ENCODE measurements at places on chromosomes 3 and 15. TPM values are rescaled to one million over a fixed set of nuclear protein-coding genes. Genes with fewer than 3 reads are reported as not detected.

DNA sequence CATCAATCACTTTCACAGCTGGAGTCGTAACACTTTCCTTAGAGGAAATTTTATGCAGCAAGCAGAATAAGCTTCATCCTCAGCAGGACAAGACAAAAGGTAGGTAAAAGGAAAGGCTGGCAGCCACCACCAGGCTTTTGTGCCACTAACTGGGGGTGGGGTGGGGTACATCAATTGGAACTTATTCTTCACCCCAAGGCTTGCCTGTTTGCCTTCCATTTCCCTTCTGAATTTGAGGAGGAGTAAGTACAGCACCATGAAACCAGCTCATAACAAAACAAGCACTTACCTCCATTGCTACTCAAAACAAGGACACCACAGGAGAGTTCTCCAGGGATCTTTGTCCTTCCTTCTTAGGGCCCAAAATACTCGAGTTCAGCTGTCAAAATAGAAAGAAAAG lies 296.8 kb downstream of the ARRDC4 start:
- no peak for DNase-seq

GRCh38 chr3:25153561-25153960 lies 274.5 kb upstream of the RARB start:
- no peak for DNase-seq

- no peak for DNase-seq
These were observed 146.1 kb downstream of the UACA start for GRCh38 chr15:70617076-70617910.

GRCh38 chr15:78024883-78025282 lies 52.6 kb downstream of the TBC1D2B start:
- DNase-seq: no peak

DNA sequence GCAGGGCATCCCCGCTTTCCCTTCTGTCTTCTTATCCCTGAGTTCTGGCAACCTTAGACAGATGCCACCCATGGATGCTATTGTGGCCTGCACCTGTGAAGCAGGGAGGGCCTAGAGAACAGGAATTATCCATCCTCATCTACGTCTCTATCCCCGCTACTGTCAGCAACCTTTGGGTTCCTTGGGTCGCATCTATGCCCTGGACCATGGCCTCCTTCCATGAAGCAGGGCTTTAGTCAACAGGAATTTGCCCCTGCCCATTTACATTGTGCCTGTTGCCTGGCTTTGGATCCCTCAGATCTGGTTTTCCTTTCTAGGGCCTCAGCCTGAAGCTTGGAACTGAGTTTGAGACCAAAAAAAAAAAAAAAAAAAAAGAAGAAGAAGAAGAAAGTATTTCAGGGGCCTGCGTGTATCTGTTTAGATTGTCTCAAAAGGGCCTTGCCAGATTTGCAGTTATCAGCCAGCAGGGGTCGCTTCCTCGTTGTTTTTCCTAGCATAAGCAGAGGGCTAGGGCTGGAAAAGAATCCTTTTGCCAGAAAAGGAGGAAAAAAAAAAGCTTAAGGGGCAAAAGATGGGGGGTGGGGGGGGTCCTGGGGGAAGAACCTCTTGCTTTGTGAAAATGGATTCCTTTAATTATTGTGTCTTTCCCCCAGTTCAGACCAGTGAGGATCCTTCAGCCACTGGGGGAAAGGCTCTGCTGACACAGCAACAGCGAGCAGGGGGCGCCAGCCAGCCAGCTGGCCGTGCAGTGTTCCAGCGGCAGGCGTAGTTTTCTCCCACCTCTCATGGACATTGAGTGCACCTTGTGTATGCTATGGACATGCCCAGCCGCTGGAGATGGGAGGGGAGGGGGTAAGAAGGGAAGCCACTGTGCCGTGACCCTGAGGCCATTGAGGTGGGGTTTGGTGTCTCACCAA lies 65.7 kb upstream of the ALDH1L1 start:
- no peak for DNase-seq

ABHD6 gene
- total RNA-seq: 3.5 TPM

DNA sequence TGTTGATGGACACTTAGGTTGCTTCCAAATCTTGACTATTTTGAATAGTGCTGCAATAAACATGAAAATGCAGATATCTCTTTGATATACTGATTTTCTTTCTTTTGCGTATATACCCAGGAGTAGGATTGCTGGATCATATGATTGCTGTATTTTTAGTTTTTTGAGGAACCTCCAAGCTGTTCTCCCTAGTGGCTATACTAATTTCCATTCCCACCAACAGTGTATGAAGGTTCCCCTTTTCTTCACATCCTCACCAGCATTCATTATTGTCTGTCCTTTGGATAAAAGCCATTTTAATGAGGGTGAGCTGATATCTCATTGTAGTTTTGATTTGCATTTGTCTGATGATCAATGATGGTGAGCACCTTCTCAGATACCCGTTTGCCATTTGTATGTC lies 12.5 kb downstream of the PATL2 start:
- no peak for DNase-seq

DNA sequence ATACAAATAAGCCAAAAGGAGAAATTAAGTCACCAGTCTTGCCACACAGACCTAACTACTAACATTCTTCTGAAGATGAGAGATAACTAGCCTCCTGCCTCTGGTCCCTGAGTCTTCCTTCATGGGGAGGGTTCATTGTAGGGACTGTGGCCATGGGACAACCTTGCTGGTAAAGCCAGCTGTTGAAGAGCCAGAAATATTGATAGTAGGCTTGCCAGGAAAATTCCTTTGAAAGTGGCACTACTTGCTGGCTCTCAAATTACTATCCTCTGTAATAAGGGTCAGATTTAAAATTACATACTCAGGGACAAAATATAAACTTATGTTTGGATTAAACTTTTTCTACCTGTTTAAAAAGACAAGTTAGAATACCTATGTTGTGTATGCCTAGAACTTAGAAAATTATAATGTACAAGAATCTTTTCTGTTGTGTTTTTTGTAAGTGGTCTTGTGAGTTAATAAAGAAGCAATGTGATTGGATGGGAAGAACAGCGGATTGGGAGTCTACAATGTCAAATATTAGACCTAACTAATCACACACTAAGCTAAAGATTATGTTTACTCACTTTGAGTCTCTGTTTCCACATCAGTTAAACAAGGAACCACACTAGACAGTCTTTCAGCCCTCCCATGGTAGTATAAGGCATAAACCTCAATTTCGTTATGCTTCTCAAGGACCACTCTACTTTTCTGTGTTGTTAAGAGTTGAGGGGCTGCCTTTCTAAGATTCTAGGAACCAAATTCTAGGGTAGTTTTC lies 60.0 kb upstream of the TRIM71 start:
- no peak for DNase-seq

GRCh38 chr3:111277226-111277625 lies 205.6 kb downstream of the NECTIN3 start:
- no peak for DNase-seq

DNA sequence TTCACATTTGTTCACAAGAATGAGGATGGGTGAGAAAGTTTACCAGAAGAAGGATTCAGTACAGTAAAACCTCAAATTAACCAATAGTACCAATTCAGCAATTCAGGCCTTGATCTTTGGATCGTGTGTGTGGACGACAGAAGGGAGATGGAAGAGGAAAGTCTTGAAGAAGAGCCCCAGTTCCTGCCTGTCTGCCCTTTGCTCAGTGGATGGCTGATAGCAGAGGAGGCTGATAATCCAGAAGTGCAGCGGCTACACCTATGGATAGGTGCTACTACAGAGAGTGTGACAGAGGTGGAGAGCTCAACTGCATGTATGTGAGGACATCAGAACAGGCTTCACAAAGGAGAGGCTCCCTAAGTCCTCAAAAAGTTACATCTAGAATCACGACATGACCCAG lies 29.2 kb upstream of the PLXND1 start:
- no peak for DNase-seq

- no peak for DNase-seq
These were observed 21.8 kb downstream of the SPSB4 start for GRCh38 chr3:141072950-141073349.

- DNase-seq: no peak
These were observed 34.7 kb upstream of the ZPLD1 start for GRCh38 chr3:102400142-102400541.

- no peak for DNase-seq
These were observed 3.1 kb upstream of the RAD54L2 start for GRCh38 chr3:51535146-51536019.

SH3GL3 gene
- not detected for total RNA-seq

GRCh38 chr3:197289726-197290125 lies 8.7 kb downstream of the DLG1 start:
- no peak for DNase-seq

DNA sequence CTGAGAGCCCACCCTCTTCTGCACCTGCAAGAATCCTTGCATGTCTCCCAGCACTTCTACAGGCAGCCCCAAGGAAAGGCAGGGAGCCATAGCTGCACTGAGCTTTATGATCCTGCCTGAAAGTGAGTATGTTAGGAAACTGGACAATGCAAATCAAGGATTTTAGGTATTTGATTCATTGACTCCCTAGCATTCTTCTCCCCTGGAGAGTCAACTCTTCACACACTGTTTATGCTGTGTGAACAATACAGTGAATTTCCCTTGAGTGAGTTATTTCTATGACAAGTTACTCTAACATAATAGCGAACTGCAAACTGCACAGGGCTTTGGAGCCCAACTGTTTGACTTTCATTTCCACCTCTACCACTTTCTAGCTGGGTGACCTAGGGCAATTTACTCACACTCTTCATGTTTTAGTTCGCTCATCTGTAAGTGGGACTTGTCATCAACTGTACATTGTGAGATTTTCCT lies 96.0 kb upstream of the PHLDB2 start:
- no peak for DNase-seq

DNA sequence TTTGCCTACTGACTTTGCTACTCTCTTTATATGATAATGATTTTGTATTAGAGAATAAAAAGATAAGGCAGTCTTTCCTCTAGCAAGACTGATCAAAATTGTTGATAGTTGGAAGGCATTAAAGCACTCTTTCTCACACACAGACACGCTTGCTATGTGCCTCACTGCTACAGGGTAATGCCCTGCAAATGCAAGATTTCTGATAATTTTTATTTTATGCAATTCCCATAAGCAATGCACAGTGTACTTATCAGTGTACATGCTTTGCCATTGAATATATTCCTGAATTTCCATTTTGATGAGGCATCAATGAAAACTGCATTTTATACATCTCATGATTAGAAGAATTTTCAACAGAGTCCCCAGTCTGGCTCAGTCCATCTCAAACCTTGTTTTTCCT lies 263.2 kb downstream of the CHST2 start:
- DNase-seq: no peak

- no peak for DNase-seq
These were observed 28.5 kb upstream of the KCNMB2 start for GRCh38 chr3:178507507-178508442.

KBTBD12 gene
- not detected for total RNA-seq

GRCh38 chr15:88375234-88375927 lies 91.8 kb downstream of the MRPL46 start:
- no peak for DNase-seq

GRCh38 chr3:148642616-148643015 lies 55.1 kb upstream of the AGTR1 start:
- no peak for DNase-seq

DNA sequence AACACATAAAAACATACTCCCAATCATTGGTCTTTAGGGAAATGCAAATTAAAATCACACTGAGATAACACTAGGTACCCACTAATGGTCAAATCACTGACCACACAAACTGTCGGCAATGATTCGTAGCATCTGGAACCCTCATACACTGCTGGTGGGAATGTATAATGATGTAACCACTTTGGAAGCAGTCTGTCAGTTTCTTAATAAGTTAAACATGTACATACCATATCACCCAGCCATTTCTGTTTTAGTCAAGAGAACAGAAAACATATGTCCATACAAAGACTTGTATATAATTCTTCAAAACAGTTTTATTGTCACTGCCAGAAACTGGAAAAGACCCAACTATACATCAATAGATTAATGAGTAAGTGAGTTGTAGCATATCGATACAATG lies 63.3 kb upstream of the LRRC3B start:
- no peak for DNase-seq

DNA sequence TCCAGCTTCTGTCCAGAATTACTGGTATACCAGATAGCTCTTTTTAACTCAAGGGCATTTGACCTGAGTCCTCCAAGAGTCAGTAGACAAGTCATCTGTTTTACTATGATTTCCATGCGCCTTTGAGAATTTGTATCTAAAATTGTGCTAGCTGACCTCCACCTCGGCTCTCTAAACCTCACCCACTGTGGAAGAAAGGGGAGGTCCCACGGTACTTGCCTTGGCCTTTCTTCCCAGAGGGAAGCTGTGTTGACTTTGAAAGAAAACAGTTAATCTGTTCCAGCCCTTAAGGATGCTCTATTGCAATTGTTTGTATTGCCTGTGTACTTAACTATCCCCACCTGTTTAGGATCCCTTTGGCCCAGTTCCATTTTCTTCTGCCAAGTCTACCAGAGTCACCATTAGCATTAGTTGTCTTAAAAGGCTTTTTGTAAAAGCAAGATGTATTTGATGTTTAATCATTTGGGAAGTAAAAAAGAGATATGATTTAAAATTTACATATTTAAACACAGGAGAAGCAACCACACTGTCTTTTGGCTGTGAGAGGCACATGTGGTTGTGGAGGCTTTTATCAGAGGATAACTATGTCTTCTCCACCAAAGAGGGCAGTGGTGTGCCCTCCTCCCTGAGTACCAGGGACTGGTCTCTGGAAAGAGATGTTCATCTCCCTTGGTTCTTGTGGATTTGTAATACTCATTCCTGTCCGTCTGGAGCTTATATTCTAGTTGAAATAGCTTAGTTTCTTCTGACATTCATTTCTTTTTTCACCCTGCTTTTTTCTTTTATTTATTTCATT lies 88.8 kb downstream of the CRTC3 start:
- DNase-seq: no peak

DNA sequence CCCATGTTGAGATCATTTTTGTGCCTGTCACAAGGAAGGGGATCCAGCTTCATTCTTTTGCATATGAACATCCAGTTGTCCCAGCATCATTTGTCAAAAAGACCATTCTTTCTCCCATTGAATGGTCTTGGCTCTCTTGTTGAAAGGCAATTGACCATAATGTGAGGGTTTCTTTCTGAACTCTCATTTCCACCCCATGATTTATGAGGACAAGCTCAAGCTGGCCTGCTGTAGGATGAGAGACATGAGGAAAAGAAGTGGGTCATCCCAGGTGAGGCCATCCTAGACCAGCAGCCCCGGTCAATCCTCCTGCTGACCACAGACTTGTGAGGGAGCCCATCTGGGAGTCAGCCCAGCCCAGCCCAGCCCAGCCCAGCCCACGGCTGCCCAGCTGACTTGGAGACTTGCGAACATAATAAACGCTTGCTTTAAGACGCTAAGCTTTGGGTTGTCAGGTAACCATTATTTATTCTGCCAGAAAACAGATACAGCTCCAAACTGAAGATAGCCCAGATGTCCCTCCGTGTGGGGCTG lies 69.0 kb downstream of the LINGO1 start:
- no peak for DNase-seq

IMP3 gene
- total RNA-seq: 93.8 TPM

GRCh38 chr3:52570076-52570475 lies 33.7 kb downstream of the UQCC5 start:
- no peak for DNase-seq

PAK2 gene
- 102 TPM for total RNA-seq

SLC51A gene
- not detected for total RNA-seq

- DNase-seq: no peak
These were observed 32.5 kb downstream of the OR5H15 start for GRCh38 chr3:98199020-98199419.
